ENCODE measurements at places on chromosomes 16 and 17.

DNA sequence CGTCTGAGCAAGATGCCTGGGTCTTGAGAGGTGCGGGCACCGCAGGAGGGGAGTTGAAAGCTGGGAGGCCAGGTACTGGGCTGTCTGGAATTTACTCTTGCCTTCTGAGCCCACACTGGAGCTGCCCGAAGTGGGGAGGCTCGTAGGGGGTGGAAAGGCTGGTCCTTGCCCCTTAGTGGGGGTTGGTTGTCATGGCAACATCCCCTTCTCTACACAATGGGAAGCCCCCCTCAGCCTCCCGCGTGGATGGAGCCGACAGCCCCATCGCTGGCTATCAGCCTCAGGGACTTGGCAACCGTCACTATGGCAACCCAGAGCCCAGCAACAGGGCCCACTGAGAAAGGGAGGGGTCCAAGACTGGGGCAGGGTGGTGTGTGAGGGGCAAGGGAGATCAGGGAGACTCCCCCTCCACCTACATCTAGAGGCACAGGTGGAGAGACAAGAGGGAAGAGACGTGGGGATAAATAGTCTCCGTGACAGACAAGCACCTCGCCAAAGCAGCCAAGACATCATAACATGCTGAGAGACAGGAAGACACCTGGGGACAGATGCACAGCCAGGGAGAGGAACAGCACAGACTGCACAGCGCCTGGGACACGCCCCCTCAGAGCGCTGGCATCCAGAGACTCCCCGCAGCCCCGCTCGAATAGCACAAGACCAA, 5.3 kb upstream of the DNAH2 start:
- no peak for DNase-seq

DNA sequence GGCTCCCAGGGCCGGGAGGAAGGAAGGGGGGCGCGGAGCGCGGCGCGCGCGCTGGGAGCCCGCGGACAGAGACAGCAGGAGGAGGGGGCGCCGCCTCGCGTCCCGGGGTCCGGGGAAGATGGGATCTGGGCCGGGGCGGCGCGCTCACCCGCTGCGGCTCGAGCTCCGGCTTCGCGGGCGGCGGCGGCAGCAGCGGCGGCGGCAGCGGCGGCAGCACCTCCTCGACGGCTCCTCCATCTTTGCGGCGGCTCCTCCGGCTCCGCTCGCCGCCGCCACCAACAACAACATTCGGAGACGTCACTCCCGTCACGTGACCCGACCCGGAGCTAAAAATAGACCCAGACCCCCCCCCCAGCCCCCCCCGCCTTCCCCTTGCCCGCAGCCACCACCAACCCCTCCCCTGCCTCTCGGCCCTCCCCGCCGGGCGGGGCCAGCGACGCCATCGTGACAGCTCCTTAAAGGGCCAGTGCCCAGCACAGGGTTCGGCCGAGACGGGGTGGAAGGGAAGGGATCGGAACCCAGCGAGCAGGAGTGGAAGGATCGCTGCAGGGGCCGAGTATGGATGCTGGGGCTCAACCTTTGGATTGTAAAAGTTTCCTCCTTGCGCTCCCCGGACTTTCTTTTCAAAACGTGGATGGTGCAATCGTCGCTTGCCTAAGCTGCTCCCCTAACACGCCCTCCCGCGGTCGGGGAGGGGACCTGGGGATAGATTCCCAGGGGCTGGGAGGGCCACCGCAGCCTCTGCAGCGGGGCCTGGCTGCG, at the start of gene HDAC5:
Gene HDAC5 (minus strand): TSS at position 286 of the 762 bp plus-strand sequence. CDS start 6,126 bp downstream, outside the sequence.
- DNase-seq: peak; percentile 91

- DNase-seq: no peak
These were observed 4.6 kb downstream of the PRSS8 start for GRCh38 chr16:31130899-31131298.

DNA sequence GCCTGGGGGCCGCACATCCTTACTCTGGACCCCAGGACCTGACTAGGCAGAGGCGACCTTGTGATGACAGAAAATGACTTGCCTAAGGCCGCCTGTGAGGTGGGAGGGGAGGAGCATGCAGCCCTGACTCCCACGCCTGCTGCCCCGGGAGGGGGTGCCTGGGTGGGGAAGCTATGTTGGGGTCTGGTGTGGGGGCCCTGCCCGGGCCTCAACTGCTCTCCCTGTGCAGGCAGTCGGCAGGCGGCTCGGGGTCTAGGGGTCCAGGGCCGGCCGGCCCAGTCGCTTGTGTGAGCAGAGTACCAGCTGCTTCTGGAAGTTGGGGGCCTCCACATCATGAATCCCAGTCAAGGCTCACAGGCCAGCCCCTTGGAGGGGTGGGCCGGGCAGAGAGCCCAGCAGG, 48.1 kb downstream of the PRMT7 start:
- no peak for DNase-seq

GRCh38 chr16:30382111-30382881, at the start of gene SEPTIN1:
Gene SEPTIN1, minus strand, starts transcription at chr16:30382561. Its CDS starts 19 bp downstream, at chr16:30382542.
- peak; percentile 63 for DNase-seq

- DNase-seq: no peak
These were observed 9.4 kb upstream of the ELAC2 start for GRCh38 chr17:13027246-13027645.

GRCh38 chr17:74453665-74454196, 12.7 kb upstream of the CD300A start:
- DNase-seq: peak; percentile 63

GRCh38 chr17:72488555-72489271, 367.9 kb downstream of the SOX9 start:
- no peak for DNase-seq

DNA sequence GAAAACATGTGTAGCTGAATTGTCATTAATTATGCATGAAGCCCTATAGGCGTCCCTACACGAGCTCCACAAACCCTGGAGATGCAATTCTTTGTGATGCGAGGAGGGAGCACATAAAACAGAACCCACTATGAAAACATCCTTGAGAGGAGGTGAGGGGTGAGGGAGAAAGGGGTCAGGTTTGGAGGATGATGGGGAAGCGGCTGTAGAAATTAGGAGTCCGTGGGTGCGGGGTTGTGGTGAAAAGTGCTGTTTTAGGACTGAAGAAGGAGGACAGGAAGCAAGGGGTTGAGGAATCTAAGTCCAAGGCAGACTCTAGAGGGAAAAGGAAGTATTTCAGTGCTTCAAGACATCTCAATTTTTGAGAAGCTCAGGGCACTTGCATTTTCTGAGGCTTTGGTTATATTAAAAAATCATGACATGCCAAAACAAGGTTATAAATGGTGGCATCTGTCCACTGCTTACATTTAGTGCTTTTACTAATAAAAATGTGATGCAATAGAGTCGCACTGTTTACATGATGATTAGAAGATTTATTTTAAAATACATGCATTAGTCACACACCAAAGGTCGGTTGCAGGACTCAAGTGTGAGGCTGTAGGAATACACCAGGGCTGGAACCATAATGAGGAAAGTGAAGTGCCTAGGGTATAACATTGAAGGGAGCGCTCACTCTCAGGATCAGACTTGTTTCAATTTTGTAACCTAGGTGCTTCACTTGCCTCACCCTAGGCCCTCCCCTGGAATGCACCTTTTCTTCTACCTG, 379.5 kb downstream of the HS3ST4 start:
- DNase-seq: no peak

GRCh38 chr16:31874366-31875111, 932 bp downstream of the ZNF267 start:
- DNase-seq: no peak

DNA sequence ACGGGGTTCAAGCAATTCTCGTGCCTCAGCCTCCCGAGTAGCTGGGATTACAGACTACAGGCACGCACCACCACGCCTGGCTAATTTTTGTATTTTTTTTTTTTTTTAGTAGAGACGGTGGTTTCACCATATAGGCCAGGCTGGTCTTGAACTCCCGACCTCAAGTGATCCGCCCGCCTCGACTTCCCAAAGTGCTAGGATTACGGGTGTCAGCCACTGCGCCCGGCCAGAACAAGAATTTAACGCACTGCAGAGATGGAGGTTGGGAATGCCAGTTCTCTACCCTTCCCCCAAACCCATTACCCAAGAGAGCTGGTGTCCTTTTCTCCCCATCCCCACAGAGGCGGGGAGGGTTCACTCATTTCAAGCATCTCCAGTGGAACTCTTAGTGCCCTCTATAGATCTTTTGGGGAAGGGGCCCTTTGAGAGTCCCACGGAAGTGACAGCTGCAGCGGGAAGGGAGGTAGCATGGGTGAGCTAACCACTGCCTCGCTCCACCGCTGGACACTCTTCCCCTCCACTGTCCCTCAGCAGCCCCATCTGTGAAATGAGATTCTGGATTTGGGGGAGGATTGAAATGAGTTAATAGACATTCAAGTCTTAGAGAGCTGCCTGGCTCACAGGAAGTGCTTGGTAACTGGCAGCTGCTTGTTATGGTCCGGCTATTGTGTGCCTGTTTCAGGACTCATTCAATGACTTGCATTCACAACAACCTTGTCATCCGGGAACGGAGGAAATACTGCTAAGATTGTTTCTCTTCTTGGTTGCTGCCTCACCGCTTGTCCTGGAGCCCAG, 3.5 kb upstream of the UBALD2 start:
- DNase-seq: no peak

DNA sequence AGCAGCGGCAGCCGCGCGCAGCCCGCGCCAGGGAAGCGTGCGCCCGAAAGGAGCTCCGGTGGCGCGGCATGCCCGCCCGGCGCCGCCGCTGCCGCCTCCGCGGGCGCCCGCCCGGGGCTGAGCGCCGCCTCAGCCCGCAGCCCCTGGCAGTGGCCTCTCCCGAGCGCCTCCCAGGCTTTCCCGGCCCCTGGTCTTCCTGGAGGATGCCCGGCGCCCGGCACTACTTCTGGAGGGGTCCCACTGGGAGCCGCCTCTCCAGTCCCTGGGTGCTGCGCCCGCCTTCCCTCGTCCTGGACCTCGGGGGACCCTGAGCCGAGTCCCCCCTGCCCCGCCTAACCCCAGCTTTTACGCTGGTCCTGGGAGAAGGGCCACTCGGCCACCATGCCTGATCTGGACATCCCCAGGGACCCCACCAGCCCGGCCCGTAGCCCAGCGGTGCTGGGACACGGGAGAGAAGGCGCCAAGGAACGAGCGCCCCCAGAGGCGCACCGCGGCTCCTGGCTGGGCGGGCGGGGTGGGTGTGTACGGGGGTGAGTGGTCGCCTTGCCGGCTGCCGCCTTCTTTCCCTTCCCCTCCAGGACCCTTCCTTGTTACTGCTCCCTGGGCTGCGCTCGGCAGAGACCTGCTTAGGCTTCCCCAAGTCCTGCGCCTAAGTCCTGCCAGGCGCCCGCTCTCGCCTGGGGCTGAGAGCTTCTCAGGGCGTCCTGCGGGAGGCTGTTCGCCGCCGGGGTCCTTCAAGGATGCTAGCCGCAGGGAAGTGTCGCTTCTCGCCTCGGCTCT, 704 bp downstream of the ASIC2 start:
- no peak for DNase-seq

DNA sequence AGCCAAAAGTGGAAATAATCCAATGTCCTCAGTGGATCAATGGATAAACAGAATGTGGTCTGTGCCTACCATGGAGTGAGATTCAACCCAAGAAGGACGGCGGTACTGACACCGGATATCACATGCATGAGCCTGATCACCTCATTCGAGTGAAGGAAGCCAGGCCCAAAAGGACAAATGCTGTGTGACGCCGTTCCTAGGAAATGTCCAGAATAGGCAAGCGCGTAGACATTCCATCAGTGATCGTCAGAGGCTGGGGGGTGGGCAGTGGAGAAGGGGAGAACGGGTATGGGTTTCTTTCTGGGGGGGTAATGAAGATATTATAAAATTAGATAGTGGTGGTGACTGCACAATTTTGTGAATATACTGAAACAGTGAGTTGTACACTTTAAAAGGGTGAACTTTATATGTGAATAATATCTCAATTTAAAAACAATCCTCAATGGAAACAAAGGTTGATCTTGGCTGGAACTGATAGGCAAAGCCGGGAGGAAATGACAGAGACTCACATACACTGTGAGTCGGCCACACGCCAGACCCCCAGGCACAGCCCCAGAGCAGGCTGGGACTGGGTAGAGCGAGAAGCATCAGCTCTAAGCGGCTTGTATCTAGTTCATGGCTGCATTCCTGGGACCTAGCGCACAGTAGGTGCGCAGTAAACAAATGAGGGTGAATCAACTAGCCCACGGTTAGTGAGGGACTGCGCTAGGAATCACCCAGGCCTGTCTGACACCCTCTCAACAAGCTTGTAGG, 3.5 kb downstream of the DBNDD1 start:
- no peak for DNase-seq

DNA sequence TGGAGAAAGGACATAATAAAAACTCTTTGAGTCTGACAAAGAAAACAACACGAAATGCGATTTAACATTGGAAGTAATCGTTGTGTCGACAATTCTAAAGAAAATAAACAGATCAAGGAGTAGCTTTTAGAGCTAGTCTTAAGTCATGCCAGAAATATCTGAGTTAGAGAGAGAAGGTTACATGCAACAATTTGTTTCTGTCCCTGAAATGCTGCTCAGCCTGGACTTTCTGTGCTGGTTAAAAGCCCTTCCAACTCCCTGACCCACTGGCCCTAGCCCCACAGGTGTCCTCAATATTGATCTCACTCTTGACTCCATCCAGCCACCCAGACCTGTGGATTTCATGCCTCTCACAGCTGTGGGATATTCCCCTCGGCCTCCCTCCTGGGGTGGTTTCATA, 33.2 kb upstream of the TEX2 start:
- DNase-seq: no peak

GRCh38 chr16:81651758-81652718, 127.1 kb upstream of the PLCG2 start:
- DNase-seq: no peak

GRCh38 chr17:77354670-77355455, 214.1 kb downstream of the SEC14L1 start:
- no peak for DNase-seq

DNA sequence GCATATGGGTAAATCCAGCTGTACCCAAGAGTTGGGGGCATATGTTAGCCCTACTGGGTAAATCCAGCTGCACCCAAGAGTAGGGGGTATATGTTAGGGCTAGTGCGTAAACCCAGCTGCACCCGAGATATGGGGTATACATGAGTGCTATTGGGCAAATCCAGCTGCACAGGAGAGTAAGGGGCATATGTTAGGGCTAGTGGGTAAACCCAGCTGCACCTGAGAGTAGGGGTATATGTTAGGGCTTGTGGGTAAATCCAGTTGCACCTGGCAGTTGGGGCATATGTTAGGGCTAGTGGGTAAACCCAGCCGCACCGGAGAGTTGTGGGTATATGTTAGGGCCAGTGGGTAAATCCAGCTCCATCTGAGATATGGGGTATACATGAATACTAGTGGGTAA, 80.9 kb downstream of the WWOX start:
- no peak for DNase-seq

DNA sequence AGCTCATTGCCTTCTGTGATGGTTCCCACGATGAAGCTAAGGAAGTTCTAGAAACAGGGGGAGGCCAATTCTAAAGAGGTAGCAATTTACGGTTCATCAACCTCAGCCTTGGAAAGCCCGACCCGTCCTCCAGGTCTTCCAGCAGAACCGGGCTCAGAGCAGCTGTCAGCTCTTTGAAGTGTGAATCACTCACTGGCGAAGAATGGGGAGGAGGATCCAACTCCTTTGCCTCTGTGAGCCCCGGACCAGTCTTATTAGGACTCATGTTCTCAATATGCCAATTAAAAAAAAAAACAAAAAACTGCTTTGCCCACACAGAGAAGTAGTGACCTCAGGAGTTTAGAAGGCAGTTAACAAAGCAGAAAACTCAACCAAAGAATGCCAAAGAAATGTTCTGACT, 31.4 kb downstream of the STX8 start:
- DNase-seq: no peak

GRCh38 chr17:82098939-82099763, 1.1 kb upstream of the FASN start:
- no peak for DNase-seq

Measured in T-helper 17 cell (primary cell).